ENCODE measurements at places on chromosomes 6 and 20.
A peak's percentile ranks its signal among the peaks of the same experiment; 100 is the strongest.

GRCh38 chr6:56624046-56624727 is 18.5 kb downstream of the DST start:
- DNase-seq = no peak

GRCh38 chr6:85775883-85776282 is 133.2 kb upstream of the SYNCRIP start:
- DNase-seq = no peak

- DNase-seq = no peak
Measured at GRCh38 chr6:43082806-43083655, 6.9 kb downstream of the PTK7 start.

GRCh38 chr6:15879371-15880261 is 216.8 kb upstream of the DTNBP1 start:
- peak; percentile 8 for DNase-seq

GRCh38 chr6:120556491-120556890 is 777.8 kb downstream of the TBC1D32 start:
- no peak for DNase-seq

DNA sequence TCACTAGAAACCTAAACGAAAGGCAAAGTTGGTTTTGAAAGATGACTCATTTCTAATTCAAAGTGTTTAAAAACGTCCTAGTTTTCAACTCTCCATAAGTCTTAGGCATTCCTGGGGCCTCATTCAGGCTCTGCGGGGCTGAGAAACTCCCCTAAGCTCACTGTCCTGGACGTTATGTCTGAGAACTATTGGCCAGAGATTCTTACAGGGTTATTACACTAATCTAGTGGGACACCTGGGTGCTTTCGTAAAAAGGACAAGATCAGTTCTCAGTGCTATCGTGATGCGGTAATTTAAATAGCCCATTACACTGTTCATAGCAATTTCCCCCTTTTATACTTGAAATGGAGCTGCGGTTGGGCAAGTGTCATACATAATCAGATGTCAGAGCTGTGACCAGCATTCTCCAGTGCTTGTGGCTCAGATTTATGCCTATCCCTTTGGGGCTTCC is 280.9 kb downstream of the QKI start:
- no peak for DNase-seq

DNA sequence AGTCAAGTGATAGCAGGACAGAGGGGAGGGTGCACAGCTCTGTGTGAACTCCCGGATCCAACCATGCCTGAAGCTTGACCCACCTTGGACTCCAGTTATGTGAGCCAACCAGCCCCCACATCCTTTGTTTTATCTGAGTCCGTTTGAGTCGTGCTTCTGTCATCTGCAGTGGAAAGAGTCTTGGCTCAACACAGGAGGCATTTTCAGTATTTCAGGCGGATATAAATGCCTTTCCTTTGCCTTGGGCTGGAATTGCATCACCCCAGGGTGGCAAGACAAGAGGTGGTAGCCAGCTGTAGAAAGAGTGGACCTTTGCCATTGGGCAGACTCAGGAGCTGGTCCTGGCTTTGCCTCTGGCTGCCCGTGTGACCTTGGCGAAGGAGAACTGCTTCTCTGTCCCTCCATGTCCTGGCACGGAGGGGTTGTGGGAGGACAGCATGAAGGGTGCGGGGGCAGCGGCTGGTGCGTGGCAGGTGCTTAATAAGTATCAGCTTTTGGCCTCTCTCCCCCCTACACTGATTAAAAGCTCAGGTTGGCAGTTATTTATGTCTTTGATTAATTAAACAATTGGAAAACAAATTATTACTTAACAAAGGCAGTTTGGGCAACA is 42.6 kb upstream of the APCDD1L start:
- no peak for DNase-seq

DNA sequence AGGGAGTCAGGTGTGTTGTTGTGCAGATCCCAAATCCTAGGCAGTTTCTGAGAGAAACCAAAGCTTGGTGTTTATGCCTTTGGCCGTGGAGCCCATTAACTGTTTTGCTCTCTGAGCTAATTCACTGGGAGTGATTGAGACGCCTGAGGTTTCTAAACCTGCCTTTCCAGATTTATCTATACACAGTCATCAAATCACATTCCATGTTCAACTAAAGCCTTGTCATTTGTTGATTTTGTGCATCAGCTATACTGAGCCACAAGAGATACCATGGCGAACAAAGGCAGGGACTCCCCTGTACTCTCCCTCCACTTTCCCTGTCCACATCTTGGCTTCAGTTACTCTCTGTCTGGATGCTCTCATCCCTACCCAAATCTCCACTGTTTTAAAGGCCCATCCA is 229.7 kb upstream of the PMEPA1 start:
- no peak for DNase-seq

DNA sequence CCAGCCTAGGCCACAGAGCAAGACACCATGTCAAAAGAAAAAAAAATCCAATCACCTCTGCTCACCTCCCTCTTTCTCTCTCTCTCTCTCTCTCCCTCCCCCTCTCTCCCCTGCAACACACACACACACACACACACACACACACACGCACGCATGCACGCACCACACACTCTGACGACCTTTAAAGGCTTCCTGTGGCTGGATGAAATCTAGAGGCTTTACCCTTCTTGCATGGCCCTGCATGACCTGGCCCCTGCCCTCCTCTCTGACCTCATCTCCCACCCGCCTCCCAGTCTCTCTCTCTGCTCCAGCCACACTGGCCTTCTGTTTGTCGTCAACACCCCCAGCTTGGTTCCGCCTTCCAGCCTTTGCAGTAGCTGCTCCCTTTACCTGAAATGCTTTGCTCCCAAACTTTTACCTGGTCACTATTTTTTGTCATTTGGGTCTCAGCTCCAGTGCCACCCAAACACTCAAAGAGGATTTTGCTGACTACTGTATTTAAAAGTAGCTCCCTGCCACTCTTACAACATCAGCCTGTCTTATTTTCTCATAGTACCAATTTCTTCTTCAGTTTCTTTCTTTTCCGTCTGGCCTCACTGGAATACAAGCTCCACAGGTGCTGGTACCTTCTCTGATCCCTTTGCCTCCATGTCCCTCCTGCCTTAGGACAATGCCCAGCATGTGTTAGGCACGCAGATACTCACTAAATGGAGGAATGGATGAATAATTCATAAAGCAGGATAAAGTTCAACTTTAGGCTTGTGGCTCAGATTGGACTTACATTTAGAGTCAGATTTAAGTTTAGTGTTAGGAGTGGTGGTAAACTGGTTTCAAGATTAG is 4.3 kb upstream of the LTA start:
- DNase-seq = no peak

DNA sequence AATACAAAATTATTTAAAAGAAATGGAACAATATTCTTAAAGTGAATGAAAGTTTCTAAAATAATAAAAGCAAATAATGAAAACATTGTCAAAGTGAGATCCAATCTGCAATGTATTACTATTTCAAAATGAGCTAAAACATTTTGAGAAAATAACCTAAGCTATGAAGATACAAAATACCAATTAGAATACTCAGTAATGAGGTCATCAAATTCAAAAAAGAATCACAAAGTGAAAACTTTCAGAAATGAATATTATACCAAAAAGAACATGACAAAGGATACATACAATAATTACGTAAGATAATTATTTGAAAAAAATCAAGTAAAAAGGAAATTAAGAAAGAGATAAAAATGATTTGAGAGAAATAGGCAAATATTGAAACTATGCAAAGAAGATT is 634.5 kb downstream of the EYS start:
- DNase-seq = no peak

DNA sequence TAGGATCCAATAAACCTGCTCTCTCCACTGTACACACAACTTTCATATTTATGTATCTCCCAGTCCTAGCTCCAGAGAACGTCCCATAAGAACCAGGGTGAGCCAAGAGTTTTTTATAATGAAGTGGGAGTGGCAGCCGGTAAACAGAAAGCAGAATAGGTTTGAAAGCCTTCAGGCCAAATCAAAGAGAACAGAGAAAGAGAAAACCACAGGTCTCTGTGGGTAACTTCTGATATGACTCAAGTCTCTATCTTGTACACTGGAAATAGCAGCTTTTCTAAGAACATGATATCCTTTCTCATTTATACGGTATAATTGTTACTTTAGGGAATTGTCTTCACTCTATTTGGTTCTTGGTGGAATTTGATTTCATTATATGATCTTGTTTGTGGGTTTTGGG is 273.6 kb downstream of the PACRG start:
- no peak for DNase-seq

GRCh38 chr20:39706184-39706663 is 744.1 kb downstream of the DHX35 start:
- DNase-seq = no peak

DNA sequence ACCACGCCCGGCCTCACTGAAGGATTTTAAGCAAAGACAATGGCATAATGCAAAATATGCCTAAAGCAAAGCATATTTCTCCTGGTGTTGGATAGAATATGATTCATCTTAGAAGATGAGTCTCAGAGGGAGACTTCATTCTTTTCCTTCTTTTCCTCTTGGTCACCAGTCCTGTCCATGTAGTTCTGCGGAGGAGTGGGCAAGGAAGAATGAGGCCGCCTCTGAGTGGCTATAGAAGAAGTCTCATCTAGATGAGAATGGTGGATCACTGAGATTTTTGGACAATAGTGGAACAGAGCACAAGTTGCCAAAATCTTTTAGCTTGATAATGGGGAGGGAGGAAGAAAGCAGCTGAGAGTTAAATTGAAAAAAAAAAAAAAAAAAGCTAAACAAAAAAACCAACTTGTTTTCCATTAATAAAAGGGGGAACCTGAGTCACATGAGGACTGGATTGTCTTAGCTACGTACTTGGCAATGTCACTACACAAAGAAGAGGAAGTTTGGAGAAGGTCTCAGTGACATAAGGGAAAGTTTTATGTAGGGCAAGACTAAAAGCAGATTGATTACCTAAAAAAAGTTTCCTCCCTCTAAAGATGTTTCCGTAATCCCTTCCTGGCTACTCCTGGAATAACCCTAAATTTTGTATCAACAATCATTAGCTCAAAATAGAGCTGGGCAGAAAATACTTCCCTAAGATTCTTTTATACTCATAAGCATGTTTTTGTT is 6.0 kb downstream of the CD83 start:
- DNase-seq = no peak

DNA sequence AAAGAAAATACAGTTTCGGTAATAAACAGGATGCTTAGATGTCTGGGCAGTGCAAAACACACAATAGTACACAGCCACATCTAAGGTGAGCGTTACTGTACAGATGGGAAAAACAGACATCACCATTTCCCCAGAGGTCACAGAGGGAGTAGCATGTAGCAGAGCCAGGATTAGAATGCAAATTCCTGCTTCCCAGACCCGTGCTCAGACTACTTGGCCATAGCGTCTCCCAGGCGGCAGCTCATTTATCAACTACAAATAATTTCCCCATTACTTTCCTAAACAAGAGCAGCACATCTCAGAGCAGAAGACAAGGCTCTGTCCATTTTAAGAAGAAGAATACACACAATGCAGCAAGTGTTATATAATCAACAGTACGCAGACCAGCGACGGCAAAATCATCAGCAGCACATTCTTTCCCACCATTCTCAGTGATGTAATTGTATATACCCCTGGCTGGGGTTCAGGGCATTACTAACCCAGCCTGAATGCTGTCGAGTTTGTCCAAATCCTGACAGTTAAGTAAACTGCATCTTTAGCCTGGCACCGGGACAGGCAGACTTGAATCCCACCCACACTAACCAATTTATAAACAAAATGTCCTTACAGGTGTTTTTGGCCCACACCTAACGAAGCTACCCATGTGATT is 61.9 kb downstream of the CNKSR3 start:
- no peak for DNase-seq

- no peak for DNase-seq
Measured at GRCh38 chr6:27994616-27995015, 37.6 kb downstream of the OR2B6 start.

DNA sequence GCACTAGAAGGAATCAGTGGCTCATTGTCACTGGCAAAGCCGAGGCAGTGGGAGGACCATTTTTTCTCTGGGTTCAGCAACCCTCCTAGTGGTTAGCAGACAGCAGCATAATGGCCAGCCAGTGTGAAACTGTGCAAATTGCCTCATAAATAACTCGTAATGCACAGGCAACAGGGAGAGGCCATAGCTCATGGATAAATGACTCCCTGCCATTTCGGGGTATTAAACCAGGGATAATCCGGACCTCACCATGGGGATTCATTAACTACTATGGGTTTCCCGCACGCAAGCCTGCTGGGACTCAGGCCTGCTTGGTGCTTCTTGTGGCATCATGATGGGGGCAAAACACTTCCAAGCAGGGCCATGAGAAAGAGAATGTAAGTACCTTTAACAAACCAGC is 158.2 kb upstream of the CHD6 start:
- DNase-seq = no peak

- no peak for DNase-seq
Measured at GRCh38 chr6:170345662-170346061, 39.1 kb downstream of the FAM120B start.

DNA sequence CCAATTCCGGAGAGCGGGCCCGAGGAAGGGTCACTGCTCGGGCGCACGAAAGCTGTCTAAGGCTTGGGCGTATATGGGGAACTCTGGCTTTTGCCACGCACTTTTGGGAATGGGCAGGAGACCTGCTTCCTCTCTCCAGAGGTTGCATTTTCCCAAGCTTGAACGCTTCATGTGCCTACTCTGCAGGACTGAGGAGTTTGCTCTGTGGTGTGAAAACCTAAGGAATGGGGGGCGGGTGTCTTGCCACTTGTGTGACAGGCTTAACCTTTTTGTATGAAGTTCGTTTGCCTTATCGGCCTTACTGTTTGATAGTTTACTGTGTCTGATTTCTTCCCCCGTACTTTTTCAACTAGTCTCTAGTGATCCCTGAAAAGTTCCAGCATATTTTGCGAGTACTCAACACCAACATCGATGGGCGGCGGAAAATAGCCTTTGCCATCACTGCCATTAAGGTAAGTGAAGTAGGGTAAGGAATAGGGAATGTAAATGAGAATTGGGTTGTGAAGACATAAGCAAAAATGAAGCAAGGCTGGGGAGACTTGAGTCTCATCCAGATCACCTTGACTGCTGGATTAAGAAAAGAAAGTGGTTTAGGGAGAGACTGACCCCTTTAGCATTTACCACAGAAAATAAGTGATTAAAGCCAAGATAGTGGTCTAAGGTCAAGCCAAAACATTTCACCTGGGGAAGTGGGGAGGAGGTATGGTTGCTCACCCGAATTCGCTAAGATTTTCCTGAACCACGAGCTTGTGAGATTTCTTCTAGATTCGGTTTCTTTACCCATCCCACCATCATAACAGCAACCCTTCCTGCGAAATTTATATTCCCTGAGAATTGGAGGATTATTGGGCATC is 627 bp downstream of the RPS18 start:
- no peak for DNase-seq

DNA sequence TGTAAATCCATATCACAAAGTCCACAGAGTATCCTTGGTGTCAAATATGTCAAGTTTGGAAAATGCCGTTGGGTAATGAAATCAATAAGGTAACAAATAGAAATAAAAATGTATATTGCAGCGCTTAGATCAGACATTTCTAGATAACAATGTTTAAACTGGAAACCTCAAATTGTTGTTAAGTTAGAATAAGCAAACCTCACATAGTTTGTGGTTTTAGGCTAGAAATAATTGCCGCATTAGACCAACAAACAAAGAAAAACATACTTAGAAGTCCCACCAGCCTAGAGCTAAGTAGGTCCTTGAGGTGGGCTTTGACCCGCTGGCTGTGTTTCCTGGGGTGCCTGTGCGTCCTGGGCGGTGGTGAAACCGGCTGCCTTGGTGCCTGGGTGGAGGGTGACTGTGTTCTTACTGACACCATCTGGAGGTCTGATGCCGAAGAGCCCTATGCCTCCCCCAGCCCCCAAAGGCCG is 71.4 kb downstream of the DACT2 start:
- no peak for DNase-seq

- no peak for DNase-seq
Measured at GRCh38 chr20:62906209-62906608, 20.1 kb downstream of the DIDO1 start.

GRCh38 chr6:36362551-36363370 is 24.7 kb downstream of the ETV7 start:
- DNase-seq = no peak

Measured in stimulated activated CD4-positive, alpha-beta T cell treated with anti-CD3 and anti-CD28 coated beads, TNF-alpha, amount 100 ng/mL, for 1 hour (primary cell).